ENCODE measurements at places on chromosomes 3 and 15.

DNA sequence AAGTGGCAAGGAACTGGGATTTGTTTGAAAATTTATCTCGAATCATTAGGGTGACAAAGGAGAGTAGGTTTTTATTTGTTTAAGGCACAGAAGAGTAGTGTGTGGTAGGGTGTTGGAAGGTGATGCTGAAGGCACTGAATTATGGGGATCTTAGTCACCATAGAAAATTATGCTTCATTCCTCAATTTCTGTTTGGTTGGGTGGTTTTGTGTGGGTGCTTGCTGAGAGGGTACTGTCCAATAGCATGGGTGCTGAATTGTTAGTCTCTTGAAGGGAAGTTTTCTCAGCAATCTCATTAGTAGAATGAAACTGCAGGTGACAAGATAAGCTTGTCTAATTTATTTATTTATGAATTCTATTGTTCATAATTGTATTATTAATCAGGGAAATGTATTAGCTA is 610.9 kb downstream of the AGBL1 start:
- no peak for DNase-seq

DNA sequence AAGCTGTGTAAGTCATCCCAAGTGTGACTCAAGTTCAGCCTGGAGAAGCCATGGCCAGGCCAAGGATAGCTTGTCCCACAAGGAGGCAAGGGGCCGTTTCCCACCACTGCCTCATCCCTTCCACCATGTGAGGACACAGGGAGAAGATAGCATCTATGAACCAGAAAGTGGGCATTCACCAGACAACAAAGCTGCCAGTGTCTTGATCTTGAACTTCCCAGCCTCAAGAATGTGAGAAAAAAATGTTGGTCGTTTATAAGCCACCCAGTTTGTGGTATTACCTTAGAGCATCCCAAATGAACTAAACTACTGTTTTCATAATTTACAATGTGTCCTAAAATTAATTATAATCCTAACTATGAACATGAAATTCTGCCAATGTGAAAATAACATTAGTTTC is 930.8 kb upstream of the CFAP20DC start:
- no peak for DNase-seq

GRCh38 chr3:3110299-3110630 is at the start of gene IL5RA:
IL5RA (minus strand) TSS chr3:3110374; CDS start chr3:3104984, 5,390 bp downstream.
- DNase-seq: peak; percentile 86

DNA sequence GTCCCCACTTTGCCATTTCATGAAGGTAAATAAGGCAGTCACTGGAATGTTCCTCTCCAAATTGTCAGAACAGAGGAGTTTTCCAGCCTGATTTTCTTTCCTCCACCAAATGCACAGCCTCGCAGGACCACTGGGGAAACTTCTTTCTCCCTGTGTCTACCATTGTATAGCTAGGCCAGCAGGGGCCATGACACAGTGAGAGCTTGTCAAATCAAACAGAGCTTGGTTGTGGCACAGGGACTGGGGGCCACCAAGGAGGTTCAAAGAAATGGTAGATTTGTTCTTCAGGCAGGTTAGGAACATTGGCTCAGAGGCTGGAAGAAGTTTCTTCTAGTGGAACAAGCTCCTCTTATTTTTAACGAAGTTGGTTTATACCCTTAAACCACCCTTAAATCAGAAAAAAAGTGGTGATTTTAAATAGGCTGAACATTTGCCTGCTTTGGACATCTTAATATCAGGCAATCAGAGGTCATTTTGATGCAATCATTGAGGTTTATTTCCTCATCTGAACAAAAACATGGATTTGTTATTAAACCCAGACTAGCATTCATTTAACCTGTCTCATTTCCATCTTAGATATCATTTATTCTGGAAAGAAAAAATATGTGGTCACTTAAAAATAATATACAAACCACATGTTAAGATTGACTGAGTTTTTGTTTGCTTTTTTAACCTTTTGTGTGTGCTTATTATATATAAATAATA is 105.6 kb downstream of the GTPBP8 start:
- DNase-seq: no peak

GRCh38 chr15:66417736-66418135 is 31.0 kb downstream of the MAP2K1 start:
- no peak for DNase-seq

GRCh38 chr15:98671060-98672008 is 23.0 kb downstream of the IGF1R start:
- DNase-seq: no peak

GRCh38 chr3:104819333-104819732 is 547.4 kb upstream of the ALCAM start:
- no peak for DNase-seq

GRCh38 chr15:99474909-99475753 is 90.7 kb upstream of the MEF2A start:
- DNase-seq: no peak

- DNase-seq: no peak
Observed at GRCh38 chr3:157487339-157487738, 15.9 kb downstream of the VEPH1 start.

DNA sequence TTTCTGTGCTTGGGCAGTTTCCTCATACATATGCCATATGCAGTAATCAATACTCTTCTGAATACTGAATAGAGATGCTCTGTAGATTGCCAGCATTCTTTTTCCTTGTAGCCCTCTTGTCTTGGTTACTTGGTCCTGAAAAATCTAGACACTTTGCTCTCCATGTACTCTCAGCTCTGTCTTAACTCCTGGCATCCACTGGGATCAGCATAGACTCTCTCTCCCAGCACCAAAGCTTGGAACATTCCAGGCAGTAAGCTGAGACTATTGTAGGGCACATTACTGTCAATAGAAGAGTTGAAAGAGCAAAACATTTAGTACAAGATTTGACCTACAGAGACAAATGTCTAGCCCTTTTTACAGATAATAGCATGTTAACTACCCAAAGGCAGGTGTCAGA is 1100.3 kb downstream of the TBL1XR1 start:
- no peak for DNase-seq

DNA sequence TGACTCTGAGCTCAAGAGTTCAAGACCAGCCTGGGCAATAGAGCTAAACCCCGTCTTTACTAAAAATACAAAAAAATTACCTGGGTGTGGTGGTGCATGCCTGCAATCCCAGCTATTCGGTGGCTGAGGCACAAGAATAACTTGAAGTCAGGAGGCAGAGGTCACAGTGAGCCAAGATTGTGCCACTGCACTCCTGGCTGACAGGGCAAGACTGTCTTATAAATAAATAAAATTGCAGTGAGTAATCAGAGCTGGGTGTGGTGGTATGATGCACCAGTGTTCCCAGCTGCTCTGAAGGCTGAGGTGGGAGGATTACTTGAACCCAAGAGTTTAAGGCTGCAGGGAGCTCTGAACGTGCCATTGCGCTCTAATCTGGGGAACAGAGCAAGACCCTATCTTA is 55.9 kb upstream of the GCNT3 start:
- DNase-seq: no peak

GRCh38 chr3:126003447-126004190 is 34.6 kb downstream of the ROPN1B start:
- no peak for DNase-seq

- no peak for DNase-seq
Observed at GRCh38 chr3:54357301-54357700, 234.9 kb downstream of the CACNA2D3 start.

DNA sequence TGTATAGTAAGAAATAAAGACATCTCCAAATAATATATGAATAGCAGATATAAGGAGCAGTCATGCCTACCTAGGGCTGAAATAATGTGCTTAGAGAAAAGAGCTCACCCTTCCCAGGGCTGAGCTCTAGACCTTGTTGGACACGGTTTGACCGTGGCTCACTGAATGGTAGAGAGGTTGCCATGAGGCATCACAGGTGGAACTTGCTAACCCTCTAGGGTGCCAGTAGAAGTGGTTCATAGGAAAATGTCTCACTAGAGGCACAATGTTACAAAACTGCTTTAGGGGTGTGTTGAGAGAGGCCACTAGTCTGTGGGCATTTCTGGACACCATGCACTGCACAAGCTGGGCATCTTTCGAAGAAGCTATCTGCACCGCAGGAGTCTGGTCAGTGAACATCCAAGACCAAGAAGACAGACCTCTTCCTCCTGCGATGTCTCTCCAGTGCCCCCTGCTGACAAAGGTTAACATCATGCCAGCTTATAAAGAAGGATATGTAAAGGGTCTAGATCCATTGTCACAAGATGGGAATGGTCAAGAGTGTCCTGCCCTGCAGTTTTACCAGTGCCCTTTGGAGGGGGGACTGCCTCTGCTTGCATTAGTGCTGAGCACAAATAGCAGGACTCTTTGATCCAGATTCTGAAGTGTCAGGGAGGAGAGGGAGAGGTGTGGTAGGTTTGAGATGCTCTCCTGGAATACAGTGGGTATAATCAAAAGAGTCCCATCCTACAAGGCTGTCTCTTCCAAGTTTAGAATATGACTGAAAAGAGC is 266.8 kb downstream of the ZNF385D start:
- no peak for DNase-seq

- DNase-seq: no peak
Observed at GRCh38 chr3:81740731-81741130, 20.7 kb downstream of the GBE1 start.

DNA sequence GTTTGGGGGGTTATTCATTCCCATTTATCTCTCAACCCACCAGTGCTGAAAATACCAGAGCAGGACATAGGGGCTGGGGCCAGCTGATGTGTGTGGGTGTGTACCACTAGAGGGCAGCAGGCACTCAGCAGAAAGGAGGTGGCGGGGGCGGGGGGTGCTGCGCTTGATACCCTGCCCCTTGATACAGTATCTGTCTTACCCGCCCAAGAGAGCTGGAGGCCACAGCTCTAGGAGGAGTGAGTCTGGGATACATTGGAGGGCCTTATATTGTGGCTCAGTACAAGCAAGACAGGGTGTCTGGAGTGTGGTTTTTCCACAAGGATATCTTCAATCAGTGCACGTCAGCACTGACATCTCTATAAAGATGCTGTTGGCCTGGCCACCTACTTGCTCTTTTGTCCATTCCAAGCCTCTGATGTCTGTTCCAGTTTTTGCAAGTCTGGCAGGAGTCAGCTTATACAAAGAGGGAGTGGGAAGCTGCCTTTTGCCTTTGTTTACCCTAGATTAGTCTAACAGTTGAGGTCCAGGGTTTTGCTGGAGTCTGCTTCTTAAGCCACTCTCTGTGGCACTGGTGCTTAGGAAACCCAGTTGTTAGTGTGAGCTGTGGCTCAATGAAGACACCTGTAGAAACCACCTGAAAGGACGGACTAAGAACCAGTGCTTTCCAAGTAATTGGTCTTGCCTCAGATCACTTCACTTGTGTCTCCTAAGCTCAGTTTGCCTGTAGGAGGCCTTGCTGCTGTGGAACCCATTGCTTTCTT is 1.5 kb upstream of the RBM15B start:
- DNase-seq: peak; percentile 49

GRCh38 chr3:117708601-117709000 is 999.0 kb downstream of the TUSC7 start:
- no peak for DNase-seq

GRCh38 chr3:130702985-130703384 is 43.6 kb downstream of the PIK3R4 start:
- DNase-seq: no peak

DNA sequence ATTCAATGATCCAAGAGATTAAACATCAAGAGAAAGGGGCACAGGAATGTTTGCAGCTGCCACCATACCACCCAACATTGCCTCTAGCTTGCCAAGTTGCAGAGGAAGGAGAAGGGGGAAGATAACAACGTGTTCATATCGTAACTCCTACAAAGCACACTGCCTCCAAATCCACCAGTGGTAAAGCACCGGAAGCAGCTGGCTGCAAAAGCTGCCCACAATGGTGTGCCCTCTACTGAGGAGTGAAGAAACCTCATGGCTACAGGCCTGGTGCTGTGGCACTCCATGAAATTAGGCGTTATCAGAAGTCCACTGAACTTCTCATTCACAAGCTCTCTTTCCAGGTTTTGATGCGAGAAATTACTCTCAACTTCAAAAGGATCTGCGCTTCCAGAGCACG is 263.9 kb upstream of the STT3B start:
- DNase-seq: no peak

Data from CD4-positive, alpha-beta T cell treated with Interleukin-4 for 4 hours (primary cell).